ENCODE measurements at places on chromosomes 6 and 20.

DNA sequence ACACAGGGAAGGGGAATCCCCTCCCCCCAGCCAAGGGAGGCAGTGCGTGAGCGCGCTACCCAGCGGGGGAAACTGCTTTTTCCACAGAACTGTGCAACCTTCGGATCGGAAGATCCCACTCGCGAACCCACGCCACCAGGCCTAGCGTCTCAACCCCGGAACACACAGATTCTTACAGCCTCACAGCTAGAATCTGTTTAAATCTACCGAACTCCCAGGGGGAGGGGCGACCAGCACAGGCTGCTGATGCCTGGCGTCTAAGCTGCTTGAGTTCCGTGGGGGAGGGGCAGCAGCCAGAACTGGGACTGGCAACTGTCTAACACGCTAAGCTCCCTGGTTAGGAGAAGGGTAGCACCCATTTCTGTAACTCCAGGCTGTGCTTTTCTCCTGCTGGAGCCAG is 217.3 kb upstream of the TENT5A start:
- no peak for DNase-seq

- no peak for DNase-seq
These were observed 886.7 kb downstream of the TBC1D32 start for GRCh38 chr6:120447605-120448004.

DNA sequence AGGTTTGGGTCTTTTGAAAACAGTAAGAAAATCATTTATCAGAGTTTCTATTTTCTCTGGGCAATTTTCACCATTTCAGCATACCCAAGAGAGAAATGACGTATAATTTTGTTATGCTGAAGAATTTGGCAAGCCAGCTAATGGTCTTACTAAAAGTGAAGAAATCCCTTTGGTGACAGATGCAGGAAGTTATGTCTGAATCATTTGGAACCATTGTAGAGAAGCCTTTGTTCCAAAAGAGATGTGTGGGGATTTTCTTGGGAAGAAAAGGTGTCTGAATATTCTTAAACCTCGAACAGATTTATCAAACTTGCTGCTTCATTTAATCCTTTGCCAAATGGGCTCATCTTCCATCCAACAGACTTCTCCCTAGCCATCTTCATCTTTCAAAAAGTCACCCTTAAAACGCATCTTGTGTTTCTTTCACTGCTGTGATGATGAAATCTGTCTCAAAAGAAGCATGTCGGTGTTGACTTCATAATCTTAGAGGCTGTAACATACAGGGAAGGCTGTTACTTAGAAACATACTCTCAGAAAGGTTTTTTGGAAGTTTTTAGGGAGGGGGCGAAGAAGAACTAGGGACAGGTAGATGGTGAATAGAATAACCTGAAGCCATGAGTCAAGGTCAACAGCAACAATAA is 39.5 kb downstream of the CITED2 start:
- no peak for DNase-seq

- peak; percentile 12 for DNase-seq
These were observed 5.2 kb downstream of the TNNC2 start for GRCh38 chr20:45821947-45822346.

GRCh38 chr20:9059931-9060330 is 9.0 kb upstream of the PLCB4 start:
- DNase-seq = no peak

GRCh38 chr6:34638834-34639736 is 57.5 kb downstream of the ILRUN start:
- peak; percentile 0 for DNase-seq

DNA sequence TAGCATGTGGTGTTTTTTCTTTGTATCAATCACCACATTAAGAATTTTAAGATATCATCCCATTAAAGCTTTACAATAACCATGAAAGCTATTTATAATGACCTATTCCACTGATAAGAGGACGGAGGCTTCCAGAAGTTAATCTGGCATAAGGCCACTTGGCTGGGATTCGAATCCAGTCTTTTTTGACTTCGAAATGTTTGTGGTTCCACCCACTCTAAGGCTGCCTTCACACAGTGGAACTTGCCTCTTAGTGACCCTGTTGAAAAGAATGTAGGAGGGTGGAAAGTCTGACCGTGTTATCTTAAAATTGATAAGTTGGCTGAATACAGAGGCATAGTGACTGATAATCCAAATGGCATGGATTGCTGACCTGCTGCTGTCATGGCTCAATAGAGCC is 959.7 kb downstream of the KIF16B start:
- no peak for DNase-seq

- no peak for DNase-seq
These were observed 140.3 kb downstream of the ATXN1 start for GRCh38 chr6:16621002-16621401.

GRCh38 chr6:145813285-145814034 is 1.1 kb downstream of the FBXO30 start:
- no peak for DNase-seq
